ENCODE measurements at places on chromosomes 5 and 9.

DNA sequence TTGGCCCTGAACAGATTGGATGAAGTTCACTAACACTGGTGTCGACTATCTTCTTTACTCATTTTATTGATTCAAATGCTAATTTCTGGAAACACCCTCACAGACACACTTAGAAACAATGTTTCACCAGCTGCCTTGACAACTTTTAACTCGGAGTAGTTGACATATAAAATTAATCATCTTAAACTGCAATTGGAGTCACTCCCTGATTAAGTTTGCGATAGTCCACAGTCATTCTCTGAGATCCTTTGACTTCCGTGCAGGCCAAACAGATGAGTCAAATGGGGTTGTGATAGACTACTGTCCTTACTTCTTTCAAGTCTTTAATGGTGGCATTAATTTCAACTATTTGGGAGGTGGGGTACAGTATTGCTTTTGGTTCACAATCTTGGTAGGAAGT, 114.4 kb upstream of the PCSK1 start:
- no peak for DNase-seq

DNA sequence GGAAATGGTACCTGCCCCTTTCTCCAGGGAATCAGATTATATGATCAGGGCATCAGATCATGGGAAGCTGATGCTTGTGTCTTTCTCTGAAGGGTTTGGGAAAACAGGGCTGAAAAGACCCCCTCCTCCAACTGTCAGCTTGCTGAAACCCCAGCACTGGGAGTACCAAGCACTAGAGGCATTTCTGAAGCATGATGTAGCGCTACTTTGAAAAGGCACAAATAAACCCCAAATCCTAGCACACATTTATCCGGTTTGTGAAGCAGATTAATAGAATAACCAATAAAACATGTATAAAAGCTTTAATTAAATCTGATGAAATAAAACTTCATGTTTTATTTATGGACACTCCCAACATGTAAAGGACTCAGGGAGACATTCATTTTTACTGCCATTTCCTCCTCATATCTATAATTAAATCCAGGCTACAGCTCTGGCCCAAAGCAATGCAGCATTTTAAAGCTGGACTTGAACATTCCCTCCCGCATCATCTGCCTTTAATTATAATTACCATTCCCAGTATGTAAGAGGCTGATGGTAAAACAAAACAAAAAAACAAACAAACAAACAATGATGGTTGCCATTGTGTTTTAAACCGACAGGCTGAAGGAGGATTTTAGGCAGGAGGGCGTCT, 298.2 kb upstream of the RFX3 start:
- peak; percentile 41 for DNase-seq

GRCh38 chr9:87383344-87384150, 114.1 kb upstream of the DAPK1 start:
- no peak for DNase-seq

- peak; percentile 2 for DNase-seq
Observed at GRCh38 chr9:126131066-126132010, 195.3 kb upstream of the MVB12B start.

DNA sequence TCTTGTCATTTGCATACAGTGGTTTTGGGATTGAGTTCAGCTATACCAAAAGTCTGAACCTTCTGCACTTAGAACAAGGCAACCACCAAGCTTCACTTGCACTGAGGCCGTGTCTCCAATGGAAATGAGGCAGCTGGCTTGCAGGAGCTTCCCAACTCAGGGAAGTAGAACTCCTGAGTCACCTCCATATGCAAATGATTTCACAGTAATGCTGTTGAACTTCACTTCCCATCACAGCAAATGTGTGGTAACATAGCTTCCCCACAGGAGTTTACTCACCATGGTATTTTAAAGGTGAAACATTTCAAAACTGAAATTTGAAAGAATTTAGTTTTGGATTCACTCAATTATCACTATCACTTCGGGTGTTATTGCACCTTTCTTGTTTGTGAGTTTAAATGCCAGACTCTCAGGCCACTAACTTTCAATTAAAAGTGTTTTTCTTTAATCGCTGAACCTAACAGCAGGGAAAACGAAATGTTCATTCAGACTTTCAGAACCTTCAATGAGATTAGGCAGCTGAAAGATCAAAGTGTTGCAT, 9.0 kb downstream of the CD274 start:
- peak; percentile 33 for DNase-seq

- no peak for DNase-seq
Observed at GRCh38 chr9:130789747-130790672, 45.0 kb upstream of the ABL1 start.

GRCh38 chr5:143402017-143402552, 1.4 kb downstream of the NR3C1 start:
- no peak for DNase-seq

DNA sequence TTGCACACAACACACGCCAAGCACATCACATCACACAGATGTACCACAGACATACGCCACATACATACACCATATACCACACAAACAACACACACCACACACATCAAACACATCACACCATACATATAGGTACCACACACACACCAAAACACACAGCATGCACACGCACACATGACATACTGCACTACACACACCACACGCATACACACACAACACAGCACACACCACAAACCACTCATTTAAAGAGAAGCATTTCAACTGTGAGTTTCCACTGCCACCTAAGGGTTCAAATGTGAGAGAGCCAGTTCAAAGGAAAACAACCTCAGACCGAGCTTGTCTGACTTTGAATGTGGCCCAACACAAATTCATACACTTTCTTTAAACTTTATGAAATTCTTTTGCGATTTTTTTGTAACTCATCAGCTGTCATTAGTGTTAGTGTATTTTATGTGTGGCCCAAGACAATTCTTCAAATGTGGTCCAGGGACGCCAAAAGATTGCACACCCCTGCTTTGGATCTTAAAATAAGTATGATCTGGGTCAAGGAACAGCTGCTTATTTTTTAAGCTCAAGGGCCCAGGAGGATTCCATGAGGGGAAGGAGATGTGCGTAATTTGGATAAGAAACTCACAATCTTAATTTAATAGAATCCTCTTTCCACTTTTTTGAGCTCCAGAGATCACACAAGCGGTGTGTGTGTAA, 494.6 kb downstream of the GADD45G start:
- DNase-seq, result peak; percentile 37

Data from AG20443 (cell line).